ENCODE measurements at places on chromosomes 12 and 14. TPM values are rescaled to one million over a fixed set of nuclear protein-coding genes. Genes with fewer than 3 reads are reported as not detected.

CCDC175 gene
- total RNA-seq: not detected

SPIC gene
- not detected for total RNA-seq

KRT75 gene
- 0.07 TPM for total RNA-seq

TXNRD1 gene
- 883 TPM for total RNA-seq

LYZ gene
- total RNA-seq: not detected

ATG14 gene
- total RNA-seq: 5.0 TPM

ASCL1 gene
- not detected for total RNA-seq

SYT1 gene
- 5.3 TPM for total RNA-seq

CLEC7A gene
- not detected for total RNA-seq

BHLHE41 gene
- 0.93 TPM for total RNA-seq

MARS1 gene
- 138 TPM for total RNA-seq

OR6C2 gene
- not detected for total RNA-seq

RPGRIP1 gene
- total RNA-seq: 0.26 TPM

ACRBP gene
- total RNA-seq: 0.15 TPM

RFX4 gene
- total RNA-seq: not detected

ABCD2 gene
- total RNA-seq: not detected

PPP4R4 gene
- total RNA-seq: 0.21 TPM

HEATR5A gene
- 13.0 TPM for total RNA-seq

VRK1 gene
- total RNA-seq: 28.6 TPM

TMEM117 gene
- total RNA-seq: 1.5 TPM

FAM234B gene
- 3.9 TPM for total RNA-seq

USP30 gene
- 8.7 TPM for total RNA-seq

FOXA1 gene
- 7.6 TPM for total RNA-seq

CFAP73 gene
- total RNA-seq: not detected

RASSF9 gene
- 1.0 TPM for total RNA-seq

A2M gene
- total RNA-seq: 0.08 TPM

GPATCH2L gene
- 21.1 TPM for total RNA-seq

RPL10L gene
- not detected for total RNA-seq

KLRG1 gene
- 0.94 TPM for total RNA-seq

SLC6A12 gene
- 1.3 TPM for total RNA-seq

C14orf39 gene
- not detected for total RNA-seq

AJUBA gene
- total RNA-seq: 36.1 TPM

TRPV4 gene
- total RNA-seq: 0.06 TPM

Measured in A549 treated with Mapracorat at 1 μM for 4 hours (cell line).